CD4-positive, alpha-beta T cell treated with Interleukin-1 beta for 1 hour (primary cell): ENCODE measurements at places on chromosomes 1 and 21.

DNA sequence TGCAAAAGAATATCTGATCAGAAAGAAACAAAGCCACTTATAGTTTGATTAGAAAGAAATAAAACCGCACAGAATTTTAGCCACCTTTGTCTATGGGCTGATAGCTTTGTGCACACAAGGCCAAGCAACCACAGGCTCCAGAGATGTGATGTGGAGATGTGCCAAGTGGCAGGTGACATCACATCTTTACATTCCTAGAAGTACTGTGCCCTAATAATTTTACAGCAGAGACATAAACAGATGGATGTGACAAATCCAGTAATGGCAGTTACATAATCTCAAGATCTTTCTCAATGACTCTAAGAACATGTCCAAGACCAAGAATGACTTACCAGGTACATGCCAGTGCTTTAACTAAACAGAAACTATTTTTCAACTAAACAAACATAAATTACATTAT, 159.5 kb downstream of the LTN1 start:
- DNase-seq: no peak

GRCh38 chr21:25898671-25899070, 163.9 kb downstream of the GABPA start:
- DNase-seq: no peak

GRCh38 chr1:89953131-89953626, 41.7 kb upstream of the ZNF326 start:
- DNase-seq: peak; percentile 28

DNA sequence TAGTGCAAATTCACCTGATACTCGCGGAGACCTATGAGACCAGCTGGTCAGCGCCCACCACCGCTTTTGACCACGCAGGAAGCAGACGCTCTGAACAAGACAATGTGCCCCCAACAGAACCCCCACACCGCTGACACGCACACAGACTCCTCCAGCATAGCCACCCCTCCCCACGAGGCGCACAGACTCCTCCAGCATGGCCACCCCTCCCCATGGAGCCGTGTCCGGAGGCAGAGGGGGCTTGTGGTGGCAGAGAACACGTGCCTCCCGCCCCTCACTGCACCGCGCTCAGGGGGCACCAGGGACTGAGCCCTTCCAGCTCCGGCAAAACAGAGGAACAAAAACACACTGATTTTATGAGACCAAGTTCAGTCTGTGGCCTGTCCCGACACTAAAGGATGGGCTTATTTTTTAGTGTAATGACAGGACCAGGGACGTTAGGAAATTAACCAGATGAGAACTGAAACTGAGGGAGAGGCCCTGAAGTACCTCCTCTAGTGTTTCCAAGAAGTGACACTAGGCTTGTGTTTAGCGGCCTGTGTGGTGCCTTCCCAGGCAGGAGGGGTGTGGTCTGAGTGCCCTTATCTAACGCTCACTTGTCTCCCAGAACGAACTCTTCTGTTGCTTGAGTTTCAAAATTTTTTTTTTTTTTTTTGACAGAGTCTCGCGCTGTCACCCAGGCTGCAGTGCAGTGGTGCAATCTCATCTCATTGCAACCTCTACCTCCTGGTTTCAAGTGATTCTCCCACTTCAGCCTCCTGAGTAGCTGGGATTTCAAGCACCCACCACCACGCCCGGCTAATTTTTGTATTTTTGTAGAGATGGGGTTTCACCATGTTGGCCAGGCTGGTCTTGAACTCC, 10.0 kb upstream of the AGPAT3 start:
- DNase-seq: peak; percentile 11
